Activated T-helper 2 cell treated with anti-CD3 and anti-CD28 coated beads, Interferon-gamma antibody, Interleukin-2, Interleukin-4, amounts not matched to agents 10 μg/mL and 5 μg/mL and 100 μg/mL, durations not matched to agents 14 hours and 24 hours and 36 hours (primary cell): ENCODE measurements at places on chromosomes 5 and 9. TPM values are rescaled to one million over a fixed set of nuclear protein-coding genes. Genes with fewer than 3 reads are reported as not detected.

The ZFYVE16 gene
- 9.0 and 11.4 TPM in 2 replicates for total RNA-seq

DNA sequence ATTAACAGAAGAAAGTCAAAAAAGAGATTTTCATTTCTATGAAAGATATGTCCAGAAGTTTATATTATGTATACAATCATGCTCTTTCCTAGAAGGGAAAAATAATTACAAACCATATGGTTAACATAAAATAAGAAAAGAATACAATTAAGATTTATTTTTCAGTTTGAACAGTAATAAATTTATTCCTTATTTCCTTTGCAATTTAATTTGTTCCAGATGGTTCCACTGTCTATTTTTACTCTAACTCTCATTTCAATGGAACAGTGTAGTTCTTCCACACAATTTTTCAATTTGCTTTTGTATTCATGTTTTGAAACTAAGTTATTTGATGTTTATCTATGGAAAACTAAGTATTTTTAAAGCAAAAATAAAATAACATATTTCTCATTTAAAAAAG is 1026.3 kb downstream of the TAF11L14 start:
- H3K4me1 ChIP-seq = no peaks in the 10 kb centered on the region
- H3K27me3 ChIP-seq = no peaks in the 10 kb centered on the region
- no peaks in the 10 kb centered on the region for H3K36me3 ChIP-seq
- no peak overlapping the region for H3K4me3 ChIP-seq
- DNase-seq = no peak

GRCh38 chr5:112165897-112166737 is 253.0 kb downstream of the EPB41L4A start:
- H3K4me3 ChIP-seq = no peak overlapping the region
- no peaks in the 10 kb centered on the region for H3K27me3 ChIP-seq
- peaks cover 67% of the 10 kb centered on the region for H3K36me3 ChIP-seq
- no peak overlapping the region for H3K27ac ChIP-seq
- DNase-seq = no peak

The EGFLAM gene
- not detected in 2 replicates for total RNA-seq

The SLC36A2 gene
- not detected in 2 replicates for total RNA-seq

DNA sequence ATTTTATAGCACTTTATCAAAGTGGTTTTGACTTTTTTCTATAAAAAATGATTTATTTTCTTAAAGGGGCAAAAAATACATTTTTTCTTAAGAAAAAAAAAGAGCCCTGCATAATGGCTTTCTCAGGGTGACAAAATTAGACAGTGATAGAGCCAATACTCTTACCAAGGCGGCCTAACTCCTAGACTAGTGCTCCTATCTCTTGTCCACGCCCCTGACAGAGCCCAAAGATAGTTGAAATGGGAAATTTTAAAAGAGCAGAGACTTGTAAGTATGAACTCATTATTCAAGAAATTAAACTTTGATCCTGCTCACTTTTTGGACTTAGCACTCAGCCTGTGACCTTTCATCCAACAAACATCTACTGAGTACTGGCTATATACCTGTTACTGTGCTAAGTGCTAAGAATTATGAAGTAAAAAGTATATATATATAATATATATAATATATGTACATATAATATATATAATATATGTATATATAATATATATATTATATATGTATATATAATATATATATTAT is 1.2 kb downstream of the INVS start:
- H3K36me3 ChIP-seq = peaks cover 13% of the 10 kb centered on the region
- H3K27ac ChIP-seq = peak overlapping the region; percentile 86
- H3K27me3 ChIP-seq = no peaks in the 10 kb centered on the region
- H3K4me3 ChIP-seq = peak overlapping the region; percentile 96

The LRRC70 gene
- 0.46 and 1.1 TPM in 2 replicates for total RNA-seq

GRCh38 chr9:111937301-111937700 is 40.7 kb downstream of the UGCG start:
- peaks cover 23% of the 10 kb centered on the region for H3K4me1 ChIP-seq
- H3K4me3 ChIP-seq = no peak overlapping the region
- no peaks in the 10 kb centered on the region for H3K27me3 ChIP-seq
- peak overlapping the region; percentile 85 for H3K27ac ChIP-seq
- no peak for DNase-seq

The VCAN gene
- total RNA-seq = not detected in 2 replicates

The SPINK6 gene
- not detected in 2 replicates for total RNA-seq

The SH3GL2 gene
- not detected in 2 replicates for total RNA-seq

The FBN2 gene
- not detected in 2 replicates for total RNA-seq

- H3K27ac ChIP-seq = no peak overlapping the region
- H3K4me3 ChIP-seq = no peak overlapping the region
- no peak for DNase-seq
- H3K36me3 ChIP-seq = no peaks in the 10 kb centered on the region
- H3K4me1 ChIP-seq = no peaks in the 10 kb centered on the region
Observed at GRCh38 chr5:145981589-145982571, 45.5 kb downstream of the SH3RF2 start.

DNA sequence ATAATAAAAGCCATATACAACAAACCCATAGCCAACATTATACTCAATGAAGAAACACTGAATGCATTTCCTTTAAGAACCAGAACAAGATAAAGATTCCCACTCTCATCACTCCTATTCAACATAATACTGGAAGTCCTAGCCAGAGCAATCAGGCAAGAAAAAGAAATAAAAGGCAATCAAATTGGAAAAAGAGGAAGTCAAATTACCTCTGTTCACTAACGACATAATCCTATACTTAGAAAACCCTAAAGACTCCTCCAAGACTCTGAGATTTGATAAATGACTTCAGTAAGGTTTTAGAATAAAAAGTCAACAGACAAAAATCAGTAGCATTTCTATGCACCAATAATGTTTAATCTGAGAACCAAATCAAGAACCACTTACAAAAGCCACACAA is 36.6 kb upstream of the HTR4 start:
- no peak overlapping the region for H3K4me3 ChIP-seq
- H3K27me3 ChIP-seq = peaks cover 20% of the 10 kb centered on the region
- H3K4me1 ChIP-seq = peaks cover 2% of the 10 kb centered on the region
- DNase-seq = no peak

DNA sequence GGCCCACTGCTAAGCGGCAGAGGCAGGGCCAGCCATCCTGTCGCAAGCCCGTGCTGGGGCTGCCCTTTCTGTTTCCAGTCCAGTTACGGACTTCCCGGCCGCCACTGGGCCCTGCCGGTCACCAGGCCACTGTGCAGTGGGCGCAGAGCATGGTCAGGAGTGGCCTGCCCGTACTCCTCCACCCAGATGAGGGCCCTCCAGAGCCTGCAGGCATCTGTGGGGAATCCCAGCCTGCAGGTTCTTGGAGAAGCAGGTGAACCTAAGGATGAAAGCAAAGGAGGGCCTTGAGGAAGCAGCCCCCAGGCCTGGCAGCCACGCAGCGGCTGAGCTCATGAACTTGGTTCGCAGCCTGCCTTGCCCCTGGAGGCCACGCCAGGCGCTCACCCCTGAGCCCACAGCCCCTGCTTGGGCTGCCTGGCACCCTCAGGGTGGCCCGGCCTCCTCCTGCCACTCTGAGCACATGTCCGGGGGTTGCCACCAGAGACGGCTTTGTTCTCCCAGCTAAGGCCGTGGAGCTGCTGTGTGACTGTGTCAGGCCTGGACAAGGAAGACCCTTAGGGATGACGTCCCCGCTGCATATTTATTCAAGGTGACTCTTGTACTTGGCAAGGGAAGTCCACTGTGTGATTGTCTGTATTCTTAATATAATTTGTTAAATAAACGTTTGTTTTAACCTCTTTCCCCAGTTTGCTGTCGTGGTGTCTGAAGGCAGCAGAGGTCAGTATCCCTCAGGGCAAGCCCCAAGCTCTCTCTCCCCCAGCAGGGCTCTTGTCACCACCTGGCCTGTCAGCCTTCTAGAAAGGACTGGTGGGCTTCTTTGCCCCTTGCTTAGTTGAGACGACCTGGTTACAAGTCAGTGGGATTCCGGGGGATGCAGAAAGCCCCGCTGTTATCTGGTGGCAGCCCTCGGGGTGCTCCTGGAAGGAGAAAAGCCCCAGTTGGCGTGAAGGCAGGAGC is 107.1 kb upstream of the LMX1B start:
- no peak for DNase-seq
- H3K27ac ChIP-seq = no peak overlapping the region
- no peaks in the 10 kb centered on the region for H3K4me1 ChIP-seq

DNA sequence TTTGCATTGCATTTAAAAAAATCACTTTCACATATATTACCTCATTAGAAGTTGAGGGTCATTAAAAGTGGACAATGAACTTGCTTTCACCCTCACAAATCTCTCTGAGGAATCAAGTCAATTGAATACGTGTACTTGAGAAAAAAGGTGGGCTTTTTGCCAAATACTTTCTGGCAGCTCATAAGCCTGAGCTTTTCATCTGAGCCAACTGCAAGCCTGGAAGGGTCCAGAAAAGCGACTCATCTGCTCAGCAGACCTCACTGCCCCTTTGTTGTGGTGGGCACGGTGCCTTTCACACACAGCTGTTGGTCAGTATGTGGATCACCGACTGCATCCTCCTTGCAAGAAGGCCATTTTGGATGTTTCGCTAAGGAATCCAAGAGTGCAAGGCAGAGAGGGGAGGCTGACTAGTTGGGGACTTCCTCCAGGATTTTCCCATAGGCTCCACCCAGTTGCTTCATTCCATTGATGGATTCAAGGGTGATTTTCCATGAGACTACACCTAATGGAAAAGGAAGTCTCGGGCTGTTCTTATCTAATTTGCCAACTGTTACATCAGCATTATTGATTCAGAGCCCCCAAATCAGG is 564.7 kb downstream of the PDE4D start:
- H3K36me3 ChIP-seq = no peaks in the 10 kb centered on the region
- no peak for DNase-seq
- no peak overlapping the region for H3K4me3 ChIP-seq
- H3K4me1 ChIP-seq = no peaks in the 10 kb centered on the region

The ORM2 gene
- total RNA-seq = not detected in 2 replicates

DNA sequence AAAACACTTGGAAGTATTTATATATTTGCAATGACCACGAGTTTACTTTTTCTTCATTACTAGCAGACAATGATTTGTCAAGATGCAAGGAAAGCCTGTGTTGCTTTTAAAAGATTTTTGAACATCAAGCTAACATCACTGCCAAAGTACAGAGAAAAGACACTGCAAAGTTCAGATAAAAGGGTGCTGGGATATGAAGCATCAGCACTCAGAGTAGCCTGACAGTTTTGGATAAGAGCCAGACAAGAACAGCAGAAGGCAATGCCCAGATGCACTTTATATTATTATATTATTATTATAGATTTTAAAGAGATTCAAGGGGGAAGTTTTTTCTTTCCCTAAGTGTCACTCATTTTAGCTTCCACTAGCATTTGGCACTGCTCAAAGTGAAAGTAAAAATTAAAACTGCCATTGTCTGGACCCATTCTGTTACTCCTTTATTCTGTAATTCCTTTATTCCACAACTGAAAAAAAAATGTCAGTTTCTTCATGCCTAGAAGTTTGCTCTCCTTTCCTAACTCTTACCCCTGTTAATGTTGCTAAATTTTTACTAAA is 240.6 kb downstream of the EFNA5 start:
- H3K27ac ChIP-seq = no peak overlapping the region
- DNase-seq = no peak
- no peaks in the 10 kb centered on the region for H3K36me3 ChIP-seq

GRCh38 chr9:105864248-105864898 is 170.0 kb downstream of the TMEM38B start:
- no peak for DNase-seq
- no peak overlapping the region for H3K4me3 ChIP-seq
- no peak overlapping the region for H3K27ac ChIP-seq
- H3K4me1 ChIP-seq = peaks cover 5% of the 10 kb centered on the region
- peaks cover 12% of the 10 kb centered on the region for H3K27me3 ChIP-seq

DNA sequence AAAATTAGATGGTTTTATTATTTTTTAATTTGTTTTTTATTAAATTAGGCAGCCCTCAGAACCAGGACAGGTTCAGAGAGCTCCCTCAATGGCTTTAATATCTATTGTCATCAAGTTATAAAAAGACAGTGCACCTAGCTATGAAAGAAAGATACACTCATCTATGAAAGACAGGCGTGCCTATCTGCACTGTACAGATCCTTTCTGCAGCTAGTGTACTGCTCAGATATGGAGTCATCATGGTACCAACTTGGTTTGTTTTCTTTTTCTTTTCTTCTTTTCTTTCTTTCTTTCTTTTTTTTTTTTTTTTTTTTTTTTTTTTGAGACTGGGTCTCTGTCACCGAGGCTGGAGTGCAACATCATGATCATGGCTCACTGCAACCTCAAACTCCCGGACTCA is 54.8 kb upstream of the GPBP1 start:
- peaks cover 20% of the 10 kb centered on the region for H3K4me1 ChIP-seq
- no peak for DNase-seq
- H3K27ac ChIP-seq = no peak overlapping the region
- peaks cover 4% of the 10 kb centered on the region for H3K27me3 ChIP-seq

GRCh38 chr9:106414042-106414441 is 448.9 kb upstream of the ZNF462 start:
- no peaks in the 10 kb centered on the region for H3K27me3 ChIP-seq
- no peaks in the 10 kb centered on the region for H3K4me1 ChIP-seq
- DNase-seq = no peak
- H3K4me3 ChIP-seq = no peak overlapping the region

DNA sequence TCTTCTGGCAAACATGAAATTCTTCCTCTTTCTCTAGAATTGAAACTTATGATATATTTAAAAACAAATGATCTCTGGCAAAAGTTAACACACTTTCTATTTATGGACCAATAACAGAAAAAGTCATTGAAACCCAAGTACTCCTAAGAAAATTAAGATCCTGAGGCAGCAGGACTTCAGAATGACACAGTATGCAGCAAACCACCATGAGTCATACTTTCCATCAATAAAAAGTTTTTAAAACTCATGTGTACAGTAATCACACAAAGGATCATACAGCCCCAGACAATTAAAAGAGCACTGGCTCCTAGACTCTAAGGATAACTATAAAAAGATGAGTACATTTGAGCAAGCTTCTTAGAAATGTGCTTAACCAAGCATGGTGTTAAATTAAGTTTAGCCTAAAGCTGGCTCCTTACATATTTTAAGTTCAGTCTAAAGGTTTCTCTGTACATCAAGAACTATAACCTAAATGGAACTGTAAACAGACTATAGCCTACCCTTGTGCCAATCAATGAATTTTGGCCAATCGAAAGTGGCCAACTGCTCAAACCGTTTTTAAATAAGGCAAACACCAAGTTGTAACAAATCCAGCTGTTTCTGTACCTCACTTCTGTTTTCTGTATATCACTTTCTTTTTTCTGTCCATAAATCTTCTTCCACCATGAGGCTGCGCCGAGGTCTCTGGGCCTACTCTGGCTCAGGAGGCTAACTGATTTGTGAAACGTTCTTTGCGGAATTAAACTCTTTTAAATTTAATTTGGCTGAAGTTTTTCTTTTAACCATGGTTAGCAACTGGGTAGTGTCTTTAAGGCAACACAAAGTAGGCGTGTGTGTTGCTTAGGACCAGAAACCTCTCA is 232.1 kb upstream of the PIK3R1 start:
- DNase-seq = no peak
- H3K4me3 ChIP-seq = no peak overlapping the region
- no peaks in the 10 kb centered on the region for H3K36me3 ChIP-seq
